ENCODE measurements at places on chromosomes 5 and 9.

GRCh38 chr5:132498152-132498551 is 7.6 kb upstream of the IRF1 start:
- no peak for DNase-seq

- DNase-seq = no peak
Measured at GRCh38 chr9:109311286-109311685, 9.6 kb downstream of the EPB41L4B start.

DNA sequence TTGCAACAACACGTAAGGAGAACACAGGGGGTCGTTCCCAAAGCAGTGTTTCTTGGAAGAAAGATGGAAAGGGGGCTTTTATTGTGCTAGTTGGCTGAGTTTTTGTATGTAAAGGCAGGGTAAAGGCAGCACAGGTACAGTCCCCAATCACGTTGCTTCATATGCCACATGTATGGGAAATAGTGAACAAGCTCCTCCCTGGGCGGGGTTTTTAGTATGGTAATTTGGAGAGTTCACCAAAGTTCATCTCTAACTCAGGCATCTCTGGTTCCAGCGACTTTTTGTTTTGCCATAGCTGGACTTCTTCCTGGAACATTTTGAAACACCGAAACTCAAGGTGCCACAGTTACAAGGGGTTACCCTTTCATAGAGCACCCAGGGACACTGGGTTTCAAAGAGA is 133.9 kb downstream of the CAAP1 start:
- DNase-seq = no peak

- DNase-seq = no peak
Measured at GRCh38 chr5:76292620-76293322, 110.3 kb upstream of the IQGAP2 start.

GRCh38 chr5:176863041-176863764 is 35.9 kb downstream of the HK3 start:
- DNase-seq = no peak

GRCh38 chr5:25554077-25554476 is 909.3 kb upstream of the CDH10 start:
- no peak for DNase-seq

- no peak for DNase-seq
Measured at GRCh38 chr5:43648499-43649124, 45.6 kb downstream of the NNT start.

GRCh38 chr5:66338828-66339227 is 194.7 kb downstream of the SREK1 start:
- no peak for DNase-seq
